RCC 7860 (cell line): ENCODE measurements at places on chromosomes 2 and 18.

GRCh38 chr2:120445449-120446143, 99.7 kb downstream of the INHBB start:
- DNase-seq: peak; percentile 39

DNA sequence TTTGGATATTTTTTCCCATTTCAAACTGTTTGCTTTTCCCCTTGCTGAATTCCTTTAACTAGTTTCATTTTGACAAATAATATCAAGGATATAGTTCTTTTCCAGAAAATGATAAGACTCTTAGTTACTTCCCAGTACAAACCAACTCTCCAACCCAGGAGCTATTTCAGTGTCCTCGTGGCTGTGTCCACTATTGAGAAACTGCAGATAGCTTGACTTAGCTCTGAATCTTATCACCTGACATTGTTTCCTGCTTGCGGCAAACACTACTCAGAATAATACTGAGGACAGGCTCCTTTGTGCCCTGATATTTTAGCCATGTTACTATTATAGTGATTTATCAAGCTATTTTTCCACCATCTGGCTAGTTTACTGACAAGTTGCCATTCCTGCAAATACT, 74.6 kb downstream of the KLF7 start:
- DNase-seq: no peak

DNA sequence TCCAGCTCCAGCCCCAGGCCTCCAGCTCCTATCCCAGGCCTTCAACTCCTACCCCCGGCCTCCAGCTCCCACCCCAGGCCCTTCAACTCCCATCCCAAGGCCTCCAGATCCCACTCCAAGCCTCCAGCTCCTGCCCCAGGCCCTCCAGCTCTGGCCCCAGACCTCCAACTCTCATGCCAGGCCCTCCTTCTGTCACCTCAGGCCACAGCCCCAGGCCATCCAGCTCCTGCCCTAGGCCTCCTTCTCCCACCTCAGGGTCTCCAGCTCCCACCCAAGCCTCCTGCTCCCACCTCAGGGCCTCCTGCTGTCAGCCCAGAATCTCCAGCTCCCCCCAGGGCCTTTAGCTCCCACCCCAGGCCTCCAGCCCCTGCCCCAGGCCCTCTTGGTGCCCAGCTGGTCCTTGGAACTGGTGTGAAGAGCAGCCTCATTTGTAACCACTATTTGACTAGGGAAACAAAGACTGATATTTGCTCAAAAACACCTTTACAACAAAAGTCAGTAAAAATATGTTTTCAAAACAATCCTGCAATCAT, 67.8 kb upstream of the SALL3 start:
- DNase-seq: no peak

DNA sequence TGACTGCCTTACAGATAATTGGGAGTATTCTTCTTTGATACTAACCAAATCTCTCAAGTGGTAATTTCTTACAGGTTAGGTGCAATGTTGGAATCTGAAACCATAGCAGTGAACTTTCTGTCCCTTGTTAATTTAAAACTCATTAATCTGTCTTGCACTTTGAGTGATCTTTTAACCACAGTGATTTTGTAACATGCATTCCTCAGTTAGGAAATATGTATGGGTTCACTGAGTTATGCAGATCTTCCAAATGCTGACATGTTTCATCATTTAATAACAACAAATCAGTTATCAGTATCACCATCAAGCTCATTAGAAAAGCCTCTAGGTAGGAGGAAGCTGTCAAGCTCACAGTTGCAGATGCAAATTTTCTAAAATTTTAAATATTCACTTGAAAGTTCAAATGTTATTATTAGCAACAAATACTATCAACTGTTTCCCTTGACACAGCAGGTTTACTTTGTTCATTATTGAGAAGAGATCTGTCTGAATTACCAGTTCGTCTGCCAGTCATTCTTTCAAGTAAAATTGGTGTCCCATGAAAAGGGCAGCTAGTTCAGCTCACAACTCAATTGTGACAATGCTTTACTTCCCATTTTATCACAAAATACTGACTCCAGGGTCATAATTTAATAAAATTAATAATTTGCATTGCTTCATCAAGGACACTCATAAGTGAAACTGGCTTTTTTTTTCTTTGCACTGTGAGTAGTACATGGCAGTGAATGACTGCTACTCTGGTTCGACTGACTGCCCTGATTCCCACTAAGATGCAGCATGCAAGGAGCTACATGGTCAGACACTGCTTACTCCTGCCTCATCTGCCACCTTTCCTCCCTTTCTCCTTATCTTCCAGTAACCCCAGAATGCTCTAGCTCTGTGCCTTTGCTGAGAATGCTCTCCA, 31.6 kb downstream of the SUCLG1 start:
- no peak for DNase-seq

DNA sequence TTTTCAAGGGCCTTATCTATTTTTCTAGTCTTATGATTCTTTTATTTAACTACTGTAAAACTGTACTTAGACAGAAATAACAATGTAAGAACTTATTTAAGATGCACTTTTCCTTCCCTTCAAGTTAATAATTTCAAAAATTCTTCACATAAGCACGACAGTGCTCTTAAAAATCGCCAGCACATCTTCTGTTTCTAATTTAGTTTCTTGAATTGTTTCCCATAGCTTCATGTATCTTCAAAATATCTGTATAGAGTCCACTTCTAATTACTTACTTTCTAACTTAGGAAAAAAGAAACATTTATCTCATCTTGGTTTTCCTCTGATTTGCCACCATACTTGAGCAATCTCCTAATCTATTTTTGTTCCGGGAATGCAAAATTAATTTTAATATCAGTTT, 196.1 kb downstream of the BABAM2 start:
- DNase-seq: no peak

DNA sequence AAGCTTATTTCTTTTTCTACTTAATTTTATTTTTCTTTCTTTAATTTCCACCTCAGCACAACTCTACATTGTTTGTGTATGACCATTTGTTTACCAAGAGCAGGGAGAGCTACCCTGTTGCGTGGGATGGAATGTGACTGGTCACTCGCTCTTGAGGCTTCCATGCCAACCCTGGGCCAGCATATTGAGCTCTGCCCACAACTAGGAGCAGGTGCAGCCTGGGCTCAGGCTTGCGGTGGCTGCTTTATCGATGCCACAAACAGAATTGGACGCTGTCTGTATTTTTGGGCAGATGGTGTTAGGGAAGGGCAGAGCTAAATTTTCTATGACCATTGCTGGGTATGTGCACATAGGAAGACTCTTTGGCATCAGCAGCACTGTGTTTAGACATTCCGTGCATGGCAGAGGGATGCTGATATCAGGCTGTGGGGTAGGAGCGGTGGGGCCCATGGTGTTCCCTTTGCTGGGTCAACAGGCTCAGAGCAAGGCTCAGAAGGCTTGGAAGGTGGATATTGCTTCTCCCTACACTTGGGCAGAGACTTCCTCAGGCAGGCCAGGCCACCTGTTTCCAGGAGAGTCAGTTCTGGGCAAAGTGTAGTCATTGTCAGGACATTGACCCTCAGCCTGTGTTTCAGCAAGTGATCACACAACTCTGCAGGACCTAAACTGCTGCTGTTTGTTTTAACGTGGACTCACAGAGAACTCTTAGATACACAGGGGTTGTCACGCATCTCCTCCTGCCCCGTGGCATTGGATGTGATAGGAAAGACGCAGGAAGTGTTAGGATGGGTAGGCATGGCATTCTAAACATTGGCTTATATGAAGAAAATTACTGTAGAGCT, 40.2 kb downstream of the TMEM182 start:
- DNase-seq: no peak

DNA sequence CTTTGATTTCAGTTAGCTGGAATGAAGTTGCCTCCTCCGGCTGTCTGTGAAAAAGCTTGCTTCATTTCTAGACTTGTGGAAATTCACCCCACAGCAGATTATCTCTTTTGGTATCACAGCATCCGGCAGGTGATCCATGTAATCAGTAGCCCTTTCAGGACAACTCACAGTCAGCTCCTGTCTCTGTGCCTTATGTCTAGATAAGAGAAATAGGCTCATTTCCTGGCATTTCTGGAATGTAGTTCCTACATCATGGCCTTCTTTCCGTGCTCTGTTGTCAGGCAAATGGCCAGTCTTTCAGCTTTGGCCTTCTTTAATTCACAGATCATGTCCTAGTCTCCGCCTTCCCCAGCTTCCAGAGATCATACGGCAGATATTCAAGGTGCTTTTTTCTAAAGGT, 455.4 kb downstream of the NUP35 start:
- no peak for DNase-seq

GRCh38 chr2:59425247-59425646, 1128.2 kb downstream of the BCL11A start:
- DNase-seq: no peak

DNA sequence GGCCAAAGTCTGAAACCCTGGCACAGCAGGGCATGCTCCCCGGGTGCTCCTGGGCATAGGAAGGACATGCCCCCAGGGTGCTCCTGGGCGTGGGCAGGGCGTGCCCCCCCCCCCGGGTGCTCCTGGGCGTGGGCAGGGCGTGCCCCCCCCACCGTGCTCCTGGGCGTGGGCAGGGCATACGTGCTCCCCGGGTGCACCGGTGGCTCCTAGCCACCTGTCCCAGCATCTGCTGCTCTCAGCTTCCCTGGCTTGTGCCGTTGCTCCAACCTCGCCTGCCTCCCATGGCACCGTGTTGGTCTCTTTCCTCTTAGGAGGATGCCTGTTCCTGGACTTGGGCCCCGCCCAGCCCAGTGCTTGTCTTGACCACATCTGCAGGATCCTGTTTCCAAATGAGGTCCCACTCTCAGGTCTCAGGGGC, 95.6 kb upstream of the CTDP1 start:
- DNase-seq: no peak

DNA sequence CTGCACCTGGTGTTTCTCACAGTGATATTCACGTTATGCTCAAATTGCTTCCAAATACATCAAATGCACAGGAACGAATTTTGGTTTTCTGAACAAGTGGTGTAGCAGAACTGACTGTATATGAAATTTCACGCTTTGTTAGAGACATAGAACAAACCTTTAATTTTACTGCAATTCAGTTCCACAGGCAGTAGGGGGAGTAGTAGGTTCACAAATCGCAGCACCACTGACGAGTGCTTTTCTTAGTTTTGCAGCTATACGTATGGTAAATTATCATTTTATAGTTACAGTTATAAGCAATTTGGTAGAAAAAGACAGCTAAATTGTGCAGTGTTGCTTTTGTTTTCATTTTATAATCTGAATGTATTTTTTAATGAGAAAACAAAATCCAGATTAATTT, 113.3 kb downstream of the KIAA1328 start:
- DNase-seq: peak; percentile 36

DNA sequence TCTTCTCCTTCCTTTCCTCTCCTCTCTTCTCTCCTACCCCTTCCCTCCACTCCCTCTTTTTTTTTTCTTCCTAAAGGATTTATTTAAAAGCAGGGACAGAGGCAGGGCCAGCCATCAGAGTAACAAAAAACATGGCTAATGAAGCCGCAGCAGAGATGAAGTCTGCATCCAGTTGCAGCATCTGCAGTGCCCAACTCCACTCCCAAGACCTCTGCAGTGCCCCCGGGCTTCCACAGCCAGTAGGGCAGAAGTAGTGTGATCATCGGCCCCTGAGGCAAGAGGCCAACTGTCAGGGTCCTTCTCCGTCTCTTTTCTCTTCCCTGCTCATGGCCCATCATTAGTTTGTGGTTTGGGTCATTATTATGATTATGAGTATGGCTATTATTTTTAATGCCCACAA, 4.2 kb upstream of the EGR4 start:
- DNase-seq: no peak

DNA sequence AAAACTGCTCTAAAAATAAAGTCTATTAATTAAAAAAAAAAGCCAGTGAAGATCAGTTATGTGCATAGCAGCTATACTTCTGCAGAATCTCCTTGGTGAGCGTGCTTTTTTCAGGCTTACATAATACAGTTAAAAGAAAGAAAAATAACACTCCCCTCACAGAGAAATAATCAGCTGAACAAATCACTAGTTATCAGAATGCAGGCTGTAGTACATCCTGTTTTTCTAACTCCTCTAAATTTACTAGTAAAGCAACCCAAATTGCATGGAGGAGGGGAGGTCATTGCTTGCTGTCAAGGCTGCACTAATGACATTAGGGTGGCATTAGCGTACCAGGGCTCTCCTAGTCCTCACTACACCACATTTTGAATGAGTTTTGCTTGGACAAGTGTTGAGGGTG, 192.2 kb downstream of the PLCL1 start:
- no peak for DNase-seq

DNA sequence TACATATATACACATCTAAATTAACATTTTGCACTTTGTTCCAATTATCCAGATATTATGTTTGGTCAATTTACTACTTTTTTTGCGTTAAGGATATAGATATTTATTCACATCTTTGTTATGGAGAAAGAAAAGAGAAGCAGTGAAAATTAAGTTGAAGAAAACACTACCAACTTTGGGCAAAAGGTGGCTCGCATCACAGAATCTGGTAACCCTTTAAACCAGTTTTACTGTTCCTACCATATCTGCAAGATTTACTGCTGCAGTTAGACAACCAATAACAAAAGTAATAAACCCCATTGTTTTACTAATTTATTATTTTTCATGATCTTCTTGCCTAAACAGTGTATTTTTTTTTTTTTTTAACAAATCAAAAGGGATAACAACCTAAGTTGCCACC, 53.6 kb downstream of the SMAD2 start:
- no peak for DNase-seq

DNA sequence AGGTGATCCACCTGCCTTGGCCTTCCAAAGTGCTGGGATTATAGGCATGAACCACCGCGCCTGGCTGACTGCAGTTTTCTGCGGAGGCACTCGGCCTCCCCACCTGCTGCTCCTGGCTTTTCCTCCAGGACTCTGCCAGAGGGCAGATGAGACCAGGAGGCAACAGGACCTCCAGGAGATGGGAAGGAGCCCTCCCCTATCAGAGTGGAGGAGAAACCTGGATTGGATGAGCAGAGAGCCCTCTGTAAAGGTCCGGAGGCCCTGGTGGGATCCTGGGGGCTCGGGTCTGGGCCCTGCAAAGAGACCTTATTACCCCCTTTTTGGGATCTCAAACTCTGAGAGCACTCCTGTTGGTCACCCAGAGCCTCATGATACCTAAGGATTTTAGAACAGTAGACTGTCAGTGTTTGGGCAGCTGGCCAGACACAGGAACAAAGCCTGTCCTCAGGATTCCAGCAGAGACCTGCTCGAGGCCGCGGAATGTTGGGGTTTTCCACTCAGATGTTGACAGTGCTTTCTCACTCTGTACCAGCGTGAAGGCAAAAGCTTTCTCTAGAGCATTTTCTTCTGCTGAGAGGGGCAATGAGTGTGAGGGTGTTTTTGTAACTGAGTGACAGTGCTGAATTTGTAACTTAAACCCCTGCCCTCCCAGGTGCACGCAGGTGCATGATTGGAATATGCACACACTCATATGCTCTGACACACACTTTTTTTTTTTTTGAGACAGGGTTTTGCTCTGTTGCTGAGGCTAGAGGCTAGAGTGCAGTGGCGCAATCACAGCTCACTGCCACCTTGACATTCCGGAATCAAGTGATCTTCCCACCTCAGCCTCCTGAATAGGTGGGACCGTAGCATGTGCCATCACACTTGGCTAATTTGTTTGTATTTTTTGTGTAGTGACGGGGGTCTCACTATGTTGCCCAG, 48.4 kb downstream of the NPPC start:
- peak; percentile 31 for DNase-seq

DNA sequence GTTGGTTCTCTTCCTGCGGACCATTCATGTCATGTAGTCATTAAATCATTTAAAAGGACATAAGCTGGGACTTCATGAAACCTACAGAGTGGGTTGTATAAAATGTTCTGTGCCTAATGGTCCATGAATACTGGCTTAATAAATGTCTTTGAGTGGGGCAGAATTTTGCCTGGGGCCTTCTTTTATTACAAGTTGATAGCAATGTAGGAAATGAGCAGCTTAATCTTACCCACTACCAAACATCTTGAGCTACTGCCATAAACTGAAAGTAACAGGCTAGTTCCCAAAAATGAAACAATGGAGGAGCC, 130.9 kb downstream of the TMEM17 start:
- no peak for DNase-seq

- DNase-seq: no peak
These were observed 84.1 kb downstream of the CDK15 start for GRCh38 chr2:201890453-201890852.
